ENCODE measurements at places on chromosomes 5 and 9. TPM values are rescaled to one million over a fixed set of nuclear protein-coding genes. Genes with fewer than 3 reads are reported as not detected.
A peak's percentile ranks its signal among the peaks of the same experiment; 100 is the strongest.

DNA sequence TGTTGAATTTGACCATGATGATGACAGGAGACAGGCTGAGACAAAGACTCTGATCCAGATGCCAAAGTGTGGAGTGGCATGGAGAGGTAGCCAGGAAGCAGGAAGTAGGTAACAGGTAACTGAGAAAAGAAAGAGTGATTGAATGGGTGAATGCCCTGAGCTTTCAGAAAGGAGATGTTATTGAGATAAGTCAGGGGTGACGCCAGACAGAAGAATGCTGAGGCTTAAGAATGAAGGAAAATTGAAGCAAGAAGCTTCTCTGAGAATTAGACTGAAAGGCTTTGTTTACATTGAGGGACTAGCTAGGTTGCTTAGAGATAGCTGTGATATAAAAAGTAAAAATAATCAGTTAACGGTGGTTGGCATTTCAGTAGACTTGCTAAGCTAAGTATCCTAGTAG lies 165.7 kb downstream of the PSAT1 start:
- no peak for DNase-seq

GRCh38 chr5:96079075-96079474 lies 117.4 kb upstream of the ELL2 start:
- peak; percentile 89 for DNase-seq

- peak; percentile 63 for DNase-seq
These were observed 24.4 kb upstream of the SYNPO start for GRCh38 chr5:150616024-150616470.

The FRMD3 gene
- total RNA-seq: 6.1 TPM

All from Daoy (cell line).